NAMALWA (cell line): ENCODE measurements at places on chromosomes 12 and 14.

GRCh38 chr14:64891839-64892375 lies 12.2 kb upstream of the SPTB start:
- peak; percentile 62 for DNase-seq

DNA sequence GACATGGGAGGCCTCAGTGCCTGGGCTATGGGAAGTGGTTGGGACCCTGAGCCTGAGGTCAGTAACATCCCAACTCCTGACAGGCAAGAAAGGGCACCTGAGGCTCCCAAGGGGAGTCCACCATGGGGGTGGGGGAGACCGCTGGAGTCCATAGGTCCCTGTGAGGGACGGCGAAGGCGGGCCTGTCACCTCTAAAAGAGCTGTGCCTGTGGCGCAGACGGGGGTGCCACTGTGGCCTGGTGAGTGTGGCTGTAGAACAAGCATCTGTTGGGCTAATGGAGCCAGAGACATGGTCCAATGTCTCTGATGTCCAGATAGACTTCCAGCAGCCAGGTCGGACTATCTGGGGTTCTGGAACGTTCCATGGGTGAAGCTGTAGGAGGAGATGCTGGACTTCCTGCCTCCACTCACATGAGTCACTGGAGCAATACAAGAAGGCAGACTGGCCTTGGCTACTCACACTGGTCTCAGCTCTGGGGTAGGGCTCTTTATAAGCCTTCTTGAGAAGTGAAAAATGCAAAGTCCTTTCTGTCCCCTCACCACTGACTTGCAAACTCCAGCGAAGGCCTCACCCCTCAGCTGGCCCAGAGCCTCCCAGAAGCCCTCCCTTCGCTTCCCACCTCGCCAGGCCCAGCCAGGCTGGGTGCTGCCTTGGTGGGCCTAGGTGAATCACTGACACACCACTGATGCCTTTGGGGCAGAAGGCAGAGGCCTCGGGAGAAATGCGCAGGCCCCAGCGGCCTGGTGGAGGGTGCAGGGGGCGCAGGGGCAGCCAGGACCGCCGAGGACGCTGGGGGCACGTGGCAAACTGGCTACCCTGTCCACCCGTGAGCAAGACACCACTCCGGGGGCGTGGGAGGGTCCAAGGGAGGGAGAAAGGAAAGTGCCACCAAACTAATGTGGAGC lies 1.1 kb upstream of the TRAF3 start:
- DNase-seq: no peak

DNA sequence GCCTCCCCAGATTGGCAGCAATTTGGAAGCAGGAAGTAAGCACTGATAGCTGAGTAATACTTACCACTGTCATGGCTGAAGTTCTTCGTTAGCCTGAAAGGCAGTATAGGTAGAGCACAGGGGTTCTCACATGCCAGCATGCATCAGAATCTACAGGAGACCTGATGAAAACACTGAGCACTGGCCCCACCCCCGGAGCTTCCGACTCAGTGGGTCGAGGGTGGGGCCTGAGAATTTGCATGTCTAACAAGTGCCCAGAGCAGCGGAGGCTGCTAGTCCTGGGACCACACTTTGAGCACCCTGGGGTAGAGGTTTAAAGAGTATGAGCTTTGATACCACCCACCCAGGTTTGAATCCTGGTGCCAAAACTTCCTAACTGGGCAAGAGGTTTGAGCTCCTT lies 89.6 kb downstream of the FBXW8 start:
- DNase-seq: peak; percentile 58

GRCh38 chr12:65532764-65533163 lies 254.3 kb downstream of the MSRB3 start:
- DNase-seq: no peak

GRCh38 chr14:76837524-76837923 lies 11.3 kb downstream of the LRRC74A start:
- DNase-seq: no peak

DNA sequence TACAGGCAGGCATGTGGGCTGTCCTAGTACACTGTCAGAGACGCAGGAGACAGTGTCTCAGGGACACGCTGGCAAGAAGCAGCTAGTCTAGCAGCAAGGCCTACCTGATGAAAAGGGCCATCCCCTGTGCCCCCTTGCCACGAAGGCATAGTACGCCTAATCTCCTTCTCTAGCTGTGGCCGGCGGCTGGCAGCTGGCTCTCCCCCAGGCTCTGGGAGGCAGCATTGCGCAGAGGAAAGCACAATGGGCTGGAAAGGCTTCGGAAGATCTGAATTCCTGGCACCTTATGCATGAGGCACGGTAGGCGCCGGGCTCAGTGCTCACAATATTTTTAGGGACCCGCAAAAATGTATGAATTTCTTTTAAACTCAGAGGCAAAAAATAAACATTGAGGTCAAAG lies 16.0 kb upstream of the PLEKHH1 start:
- no peak for DNase-seq

DNA sequence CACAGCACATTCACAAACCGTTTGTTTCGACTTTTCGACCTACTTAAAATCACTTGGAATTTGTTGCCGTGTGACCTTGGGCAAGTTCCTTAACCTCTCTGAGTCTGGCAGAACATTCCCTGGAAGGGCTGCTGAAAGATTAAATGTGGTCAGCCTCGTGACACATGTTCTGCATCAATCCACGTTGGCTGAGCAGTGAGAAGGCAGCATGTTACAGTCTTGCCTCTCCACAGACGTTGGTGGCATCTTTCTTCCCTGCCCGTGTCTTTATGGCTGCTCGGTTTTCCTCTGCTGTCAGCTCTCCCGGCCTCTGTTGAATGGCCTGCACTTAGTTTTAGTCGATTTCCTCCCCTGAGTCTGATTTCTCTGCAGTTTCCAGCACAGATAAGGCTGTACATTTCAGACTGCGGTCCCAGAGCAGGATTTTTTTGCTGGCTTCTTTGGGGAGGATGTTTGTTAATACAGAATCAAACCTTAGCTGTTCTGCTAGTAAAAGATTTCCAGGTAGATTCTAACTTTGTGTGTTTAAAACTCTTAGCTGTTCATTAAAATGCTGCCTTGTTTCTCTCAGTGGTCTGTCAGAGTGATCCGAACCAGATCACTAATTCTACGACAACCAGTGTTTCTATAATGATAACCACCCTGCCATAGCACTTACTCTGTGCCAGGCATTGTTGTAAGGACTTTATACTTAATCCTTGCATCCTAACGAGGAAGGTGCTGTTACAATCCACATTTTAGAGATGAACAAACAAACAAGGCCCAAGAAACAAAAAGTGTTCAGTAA lies 217.1 kb downstream of the CHST11 start:
- no peak for DNase-seq

GRCh38 chr12:121466794-121467637 lies 67.1 kb downstream of the RNF34 start:
- peak; percentile 93 for DNase-seq

DNA sequence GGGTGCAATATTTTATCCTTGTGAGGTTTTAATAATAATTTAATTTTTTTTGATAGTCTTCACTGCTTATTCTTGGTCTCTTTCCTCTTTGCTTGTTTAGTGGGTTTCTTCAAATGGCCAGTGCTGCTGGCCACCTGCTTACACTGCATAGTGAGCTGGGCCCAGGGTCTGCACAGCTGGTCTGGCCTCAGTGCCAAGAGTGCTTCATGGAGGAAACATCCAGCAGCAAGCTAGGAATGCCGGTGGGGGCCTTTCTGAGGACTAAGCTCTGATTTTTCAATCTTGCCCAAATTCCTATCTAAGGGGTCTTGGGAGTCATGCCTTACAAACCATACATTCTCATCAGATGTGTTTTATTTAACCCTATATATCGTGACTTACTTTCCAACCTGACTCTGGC lies 13.3 kb upstream of the BDKRB2 start:
- no peak for DNase-seq

DNA sequence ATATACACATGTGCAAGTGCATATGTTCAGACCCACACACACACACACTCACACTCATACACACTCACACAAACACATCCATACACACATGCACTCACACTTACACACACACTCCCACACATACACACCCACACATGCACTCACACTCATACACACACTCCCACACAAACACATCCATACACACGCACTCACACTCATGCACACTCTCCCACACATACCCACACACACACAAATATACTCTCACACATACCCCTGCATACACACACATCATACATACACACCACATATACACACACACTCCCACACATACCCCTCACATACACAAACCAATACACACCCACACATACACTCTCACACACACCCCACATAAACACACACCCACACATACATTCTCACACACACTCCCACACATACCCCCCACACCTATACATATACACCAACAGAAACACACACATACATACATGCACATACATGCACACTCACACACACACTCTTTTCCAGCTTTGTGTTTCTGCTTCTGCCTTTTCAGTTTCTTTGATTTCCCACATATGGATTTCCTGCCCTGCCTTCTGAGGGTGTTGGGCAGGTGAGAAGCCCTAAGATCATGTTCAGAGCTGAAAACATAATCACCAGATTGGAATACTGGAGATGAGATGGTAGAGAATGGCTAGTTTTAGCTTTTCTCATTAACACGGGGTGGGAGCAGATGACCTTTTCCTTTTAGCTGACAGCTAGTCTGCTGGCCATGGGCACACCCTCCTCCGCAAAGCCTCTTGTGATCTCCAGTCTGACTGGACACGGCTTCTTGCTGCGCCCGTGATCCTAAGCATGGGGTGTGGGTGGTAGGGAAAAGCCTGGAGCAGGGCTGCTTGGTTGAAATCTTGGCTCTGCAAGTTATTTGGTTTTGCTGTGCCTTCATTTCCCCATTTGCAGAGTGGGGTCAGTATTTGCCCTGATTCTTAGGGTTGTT lies 214.0 kb downstream of the CHST11 start:
- no peak for DNase-seq

DNA sequence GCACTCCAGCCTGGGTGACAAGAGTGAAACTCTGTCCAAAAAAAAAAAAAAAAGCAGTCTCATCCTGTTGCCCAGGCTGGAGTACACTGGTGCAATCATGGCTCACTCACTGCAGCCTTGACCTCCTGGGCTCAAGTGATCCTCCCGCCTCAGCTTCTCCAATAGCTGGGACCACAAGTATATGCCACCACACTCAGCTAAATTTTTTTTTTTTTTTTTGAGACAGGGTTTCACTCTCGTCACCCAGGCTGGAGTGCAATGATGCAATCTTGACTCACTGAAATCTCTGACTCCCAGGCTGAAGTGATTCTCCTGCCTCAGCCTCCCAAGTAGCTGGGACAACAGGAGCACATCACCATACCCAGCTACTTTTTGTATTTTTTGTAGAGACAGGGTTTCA lies 5.2 kb upstream of the CNPY2 start:
- DNase-seq: no peak

- DNase-seq: no peak
Measured at GRCh38 chr12:94726236-94726835, 76.0 kb upstream of the TMCC3 start.

DNA sequence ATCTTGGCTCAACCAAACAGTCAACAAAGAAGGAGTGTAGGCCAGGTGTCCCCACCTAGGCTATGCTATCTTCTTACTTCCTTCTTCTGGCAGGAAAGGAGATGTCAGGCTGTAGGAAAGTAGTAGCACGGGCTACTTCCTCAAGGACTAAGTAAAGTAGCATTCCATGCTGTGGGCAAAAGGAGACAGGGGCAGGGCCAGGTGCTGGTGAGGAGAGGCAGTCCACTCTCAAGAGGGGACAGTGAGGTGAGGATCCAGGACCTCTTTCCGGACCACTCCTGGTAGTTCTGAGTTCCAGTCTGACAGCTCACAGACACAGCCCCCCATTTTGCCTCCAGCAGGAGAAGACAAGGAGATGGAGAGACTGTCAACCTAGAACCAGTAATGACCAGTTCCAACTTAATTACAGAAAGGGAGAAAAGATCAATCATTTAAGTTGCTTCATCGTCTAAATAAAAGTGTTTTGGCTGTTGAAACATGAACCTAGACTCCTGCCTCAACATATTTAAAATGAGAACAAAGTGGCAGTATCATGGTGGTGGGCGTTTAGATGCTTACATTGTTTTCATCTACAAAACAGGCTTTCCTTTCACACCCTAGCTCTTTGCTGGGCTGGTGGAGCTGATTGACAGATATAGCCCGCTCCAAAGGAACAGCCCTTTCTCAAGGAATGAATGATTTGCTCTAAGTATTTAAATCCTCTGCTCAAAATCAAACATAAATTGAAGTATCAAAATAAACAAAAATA lies 5.1 kb upstream of the SSTR1 start:
- no peak for DNase-seq

DNA sequence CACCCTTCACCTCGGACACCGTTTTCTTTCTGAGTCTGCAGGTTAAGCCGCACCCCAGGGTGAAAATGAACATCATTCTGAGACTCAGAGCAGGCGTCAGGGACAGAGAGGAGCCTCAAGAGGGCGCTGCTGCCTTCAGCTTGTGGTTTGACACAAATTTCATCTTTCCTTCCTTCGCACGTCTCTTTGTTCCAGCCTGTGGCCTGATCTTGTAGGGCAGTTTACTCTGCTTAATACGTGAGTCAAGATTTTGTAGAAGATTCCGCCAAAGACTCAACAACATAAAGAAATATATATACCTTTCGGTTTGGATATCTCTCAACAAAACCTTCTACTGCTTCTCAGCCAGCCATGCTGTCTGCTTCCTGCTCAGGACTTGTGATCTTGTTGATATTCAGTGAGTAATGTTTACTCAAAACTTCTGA lies 329.3 kb upstream of the OR4E1 start:
- peak; percentile 60 for DNase-seq

- DNase-seq: no peak
Measured at GRCh38 chr12:108060903-108061302, 68.2 kb upstream of the WSCD2 start.

DNA sequence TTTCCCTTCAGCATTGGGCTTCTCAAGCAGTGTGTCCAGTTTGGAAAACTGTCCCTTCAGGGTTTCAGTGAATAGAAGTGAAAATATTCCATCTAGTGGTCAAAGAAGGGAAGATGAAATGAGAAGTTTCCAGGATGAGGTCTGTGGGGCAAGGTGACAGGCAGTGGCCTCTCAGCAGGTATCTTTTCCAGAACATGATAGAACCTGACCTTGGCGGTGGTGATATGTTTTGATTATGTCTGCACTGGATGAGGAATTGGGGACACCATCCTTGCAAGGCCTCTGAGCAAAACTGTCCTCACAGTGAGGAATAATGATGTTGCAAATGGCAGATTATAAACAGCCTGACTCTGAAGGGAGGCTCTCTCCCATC lies 4.7 kb downstream of the GPX2 start:
- DNase-seq: no peak

- DNase-seq: no peak
Measured at GRCh38 chr14:76257111-76257803, 105.5 kb downstream of the GPATCH2L start.

- DNase-seq: no peak
Measured at GRCh38 chr12:51972849-51973273, 21.4 kb downstream of the ACVR1B start.

- no peak for DNase-seq
Measured at GRCh38 chr14:29805415-29806123, 122.1 kb downstream of the PRKD1 start.

GRCh38 chr14:99274346-99275221 lies 2.6 kb upstream of the BCL11B start:
- no peak for DNase-seq

DNA sequence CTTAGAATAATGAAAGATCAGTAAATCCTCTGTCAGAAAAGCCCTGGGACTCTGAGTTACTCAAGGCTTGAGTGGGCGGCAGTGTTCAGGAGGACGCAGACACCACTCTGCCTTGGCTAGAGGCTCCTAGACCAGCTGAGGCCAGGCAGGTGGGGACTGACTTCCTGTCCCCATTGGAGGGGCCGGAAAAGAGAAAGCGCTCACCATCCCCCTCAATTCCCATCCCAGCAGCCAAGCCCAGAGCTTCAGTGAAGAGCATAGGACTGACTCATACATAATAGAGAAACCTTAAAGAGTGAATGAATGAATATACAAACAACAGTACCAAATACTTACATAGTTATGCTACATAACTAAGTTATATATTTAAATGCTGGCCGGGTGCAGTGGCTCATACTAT lies 62.0 kb downstream of the PLEKHG7 start:
- DNase-seq: no peak
